Lower leg skin (tissue), 4 donors: ENCODE measurements at places on chromosomes 12 and 14.

DNA sequence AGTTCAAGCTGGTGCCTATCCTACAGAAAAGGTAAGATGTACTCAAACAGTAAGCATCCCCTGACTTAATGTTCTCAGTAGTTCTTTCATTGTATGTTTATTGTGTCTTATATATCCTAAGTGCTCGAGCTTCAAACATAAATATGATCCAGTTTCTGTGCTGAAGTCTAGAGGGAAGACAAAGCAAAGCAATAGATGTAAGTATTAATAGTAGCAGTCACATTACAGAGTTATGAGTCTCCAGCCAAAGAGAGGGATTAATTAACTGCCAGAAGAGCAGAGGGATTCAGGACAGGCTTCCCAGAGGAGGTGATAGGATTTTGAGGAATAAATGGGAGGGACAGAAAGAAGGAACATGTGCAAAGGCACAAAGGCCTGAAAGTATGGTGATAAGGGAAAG, 1.4 kb downstream of the NGDN start:
- no peak for DNase-seq

- no peak for DNase-seq
These were observed 64.8 kb downstream of the PRICKLE1 start for GRCh38 chr12:42524716-42525115.

DNA sequence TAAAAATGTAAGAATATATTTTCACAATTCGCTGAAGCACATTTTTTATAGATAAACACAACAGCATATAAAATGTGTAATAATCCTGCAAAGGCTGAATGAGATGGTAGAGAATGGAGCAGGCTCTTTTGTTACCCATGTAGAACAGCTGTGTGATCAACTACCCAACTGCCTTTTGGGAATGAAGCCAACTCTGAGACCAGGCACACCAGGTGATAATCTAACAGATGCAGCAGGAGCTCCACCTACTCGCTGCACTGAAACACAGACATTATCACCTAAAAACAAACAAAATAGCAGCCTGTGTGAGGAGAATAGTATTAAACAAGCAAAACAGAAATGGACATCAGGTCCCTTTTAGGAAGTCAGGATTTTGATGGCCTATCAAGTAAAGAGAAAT, 183.3 kb downstream of the CCDC59 start:
- no peak for DNase-seq

- no peak for DNase-seq
These were observed 26.9 kb upstream of the TRAF3 start for GRCh38 chr14:102750376-102750775.

- no peak for DNase-seq
These were observed 32.2 kb downstream of the DIP2B start for GRCh38 chr12:50536831-50537537.

GRCh38 chr12:23944067-23944466, 5.4 kb downstream of the SOX5 start:
- DNase-seq = no peak

DNA sequence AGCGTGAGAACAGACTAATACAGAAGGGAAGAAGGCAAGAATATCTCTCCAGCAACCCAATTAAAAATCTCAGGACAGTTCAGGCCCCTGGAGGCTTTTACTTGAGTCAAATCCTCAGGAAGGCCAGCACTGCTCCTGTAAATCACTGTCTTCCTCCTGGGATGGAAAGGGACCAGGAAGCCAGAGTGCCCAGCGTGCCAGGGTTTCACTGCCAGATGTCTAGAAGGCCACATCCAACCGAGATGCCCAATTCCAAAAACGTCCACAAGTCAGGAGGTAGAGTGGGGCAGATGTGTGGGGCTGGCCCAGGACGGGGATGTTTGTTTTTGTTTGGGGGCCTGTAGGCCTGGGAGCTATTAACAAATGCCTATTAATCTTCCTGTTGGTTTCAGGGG, 332.0 kb downstream of the MED13L start:
- no peak for DNase-seq

DNA sequence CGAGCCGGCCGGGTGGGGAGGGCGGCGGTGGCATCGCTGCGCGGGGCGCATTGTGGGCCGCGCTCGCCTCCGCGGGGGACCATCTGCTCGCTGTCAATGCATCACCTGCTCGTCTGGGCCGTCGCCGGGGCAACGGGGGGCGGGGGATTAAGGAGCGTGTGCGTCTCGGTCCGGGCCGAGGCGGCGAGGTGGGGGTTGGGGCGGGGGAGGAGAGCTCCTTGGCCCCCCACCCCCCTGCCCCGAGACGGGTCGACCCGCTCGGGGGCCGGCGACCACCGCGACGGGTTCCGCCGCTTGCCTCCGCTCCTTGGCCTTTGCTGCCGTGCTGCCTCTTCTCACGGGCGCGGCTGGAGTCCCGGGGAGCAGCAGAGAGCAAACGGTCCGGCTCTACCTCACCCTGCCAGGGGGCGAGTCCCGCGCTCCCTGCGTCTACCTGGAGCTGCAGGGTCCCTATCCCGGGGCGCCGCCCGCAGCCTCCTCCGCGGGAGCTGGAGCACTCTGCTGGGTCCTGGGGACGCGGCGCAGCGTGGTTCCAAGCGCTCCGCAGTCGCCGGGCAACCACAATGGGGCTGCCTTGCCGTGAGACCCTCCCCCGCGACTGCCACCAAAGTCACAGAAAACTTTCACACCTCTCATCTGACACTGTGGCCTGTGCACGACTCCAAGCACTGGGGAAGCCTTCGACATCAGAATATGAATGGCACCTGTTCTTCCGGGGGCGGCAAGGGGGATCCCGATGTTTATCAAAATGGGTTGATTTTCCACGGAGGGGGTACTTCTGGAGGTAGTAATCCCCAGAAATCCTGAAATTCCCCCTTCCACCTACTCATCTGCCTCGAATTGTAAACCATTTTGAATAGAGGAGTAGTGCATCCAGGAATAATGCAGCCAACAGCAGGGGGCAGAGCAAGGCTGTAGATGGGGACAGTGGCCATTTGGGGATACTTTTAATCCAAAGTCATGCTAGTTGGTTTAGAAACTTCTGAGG, at the start of gene C12orf42:
C12orf42 (minus strand) TSS at position 500 of the 988 bp plus-strand sequence. CDS start 17,542 bp downstream, outside the sequence.
- DNase-seq = no peak

- no peak for DNase-seq
These were observed 108.3 kb upstream of the HMGA2 start for GRCh38 chr12:65715961-65716360.

DNA sequence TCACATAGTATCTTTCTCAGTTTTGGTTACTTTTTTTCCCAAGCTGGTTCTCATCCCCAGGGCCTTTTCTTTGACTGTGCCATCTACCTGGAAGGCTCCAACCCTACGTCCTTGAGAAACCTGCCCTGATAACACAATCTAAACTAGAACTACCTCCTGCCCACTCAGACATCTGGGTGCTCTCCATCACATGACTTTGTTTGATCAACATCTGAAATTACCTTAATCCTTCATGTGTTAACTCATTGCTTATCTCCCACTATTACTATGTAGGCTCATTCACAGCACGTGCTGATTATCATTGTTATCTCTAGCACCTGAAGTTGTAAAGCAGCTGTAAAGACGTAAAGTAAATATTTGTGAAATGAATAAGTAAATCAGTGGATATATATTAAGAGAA, 784.0 kb downstream of the TMTC2 start:
- DNase-seq = no peak
